ENCODE measurements at places on chromosomes 12 and 14.

DNA sequence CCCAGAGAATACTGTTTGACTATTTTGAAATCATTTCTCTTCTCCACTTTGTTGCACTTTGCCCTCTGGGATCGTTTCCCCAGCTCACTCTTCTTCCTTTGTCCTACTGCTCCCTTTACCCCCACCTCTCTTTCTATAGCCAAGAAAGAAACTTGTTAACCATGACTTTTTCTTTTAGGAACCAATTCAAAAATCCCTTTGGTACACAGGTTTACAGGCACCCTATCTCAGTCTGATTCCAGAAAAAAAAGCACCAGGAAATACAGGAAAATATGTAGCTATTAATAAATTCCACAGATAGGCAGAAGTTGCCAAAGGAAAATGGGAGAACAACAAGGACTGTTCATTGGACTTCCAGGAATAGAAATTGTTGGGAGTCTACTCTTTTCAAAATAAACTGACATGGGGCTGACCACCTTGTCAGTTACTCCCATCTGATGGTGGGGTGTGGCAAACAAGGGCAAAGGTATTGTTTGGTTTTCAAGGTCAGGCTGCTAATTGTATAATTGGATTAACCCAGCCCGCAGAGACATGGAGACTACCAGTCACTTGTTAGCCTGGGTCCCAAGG is 82.4 kb downstream of the CRADD start:
- no peak for DNase-seq

DNA sequence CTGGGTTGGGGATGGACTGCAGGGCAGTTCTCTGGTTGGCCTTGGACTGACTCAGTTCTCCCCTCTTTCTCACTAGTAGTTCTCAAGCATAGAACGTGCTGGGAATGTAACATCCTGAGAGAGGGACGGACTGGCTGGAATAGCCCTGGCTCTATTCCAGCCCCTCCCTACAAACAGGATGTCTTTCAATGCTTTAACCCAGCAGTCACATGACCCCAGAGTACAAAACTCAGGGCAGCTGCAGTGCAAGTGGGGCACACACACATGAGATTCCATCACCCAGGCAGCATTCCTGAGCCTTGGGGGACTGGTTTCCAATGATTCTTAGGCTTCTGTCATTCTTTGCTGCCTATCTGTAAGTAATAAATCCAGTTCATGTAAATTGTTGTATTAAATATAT is 1.6 kb upstream of the ACOT6 start:
- DNase-seq, result peak; percentile 20

DNA sequence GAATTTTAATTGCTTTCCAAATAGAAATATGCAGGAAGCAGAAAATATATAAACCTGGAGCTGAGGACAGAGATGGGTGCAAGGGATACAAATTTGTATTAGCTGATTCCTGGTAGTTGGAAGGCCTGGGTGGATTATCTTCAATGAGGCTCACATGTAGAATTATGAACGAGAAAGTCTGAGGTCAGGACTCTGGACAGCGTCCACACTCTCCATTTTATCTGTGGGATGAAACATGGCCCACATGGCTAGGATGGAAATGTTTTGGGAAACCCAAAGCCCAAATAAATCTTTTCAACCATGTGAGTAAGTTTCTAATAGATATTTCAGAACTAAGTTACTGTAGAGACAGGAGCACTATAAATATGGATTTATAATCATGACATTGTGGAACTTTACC is 256.1 kb downstream of the APAF1 start:
- peak; percentile 31 for DNase-seq

- no peak for DNase-seq
These were observed 30.3 kb upstream of the ADIPOR2 start for GRCh38 chr12:1660304-1661187.

DNA sequence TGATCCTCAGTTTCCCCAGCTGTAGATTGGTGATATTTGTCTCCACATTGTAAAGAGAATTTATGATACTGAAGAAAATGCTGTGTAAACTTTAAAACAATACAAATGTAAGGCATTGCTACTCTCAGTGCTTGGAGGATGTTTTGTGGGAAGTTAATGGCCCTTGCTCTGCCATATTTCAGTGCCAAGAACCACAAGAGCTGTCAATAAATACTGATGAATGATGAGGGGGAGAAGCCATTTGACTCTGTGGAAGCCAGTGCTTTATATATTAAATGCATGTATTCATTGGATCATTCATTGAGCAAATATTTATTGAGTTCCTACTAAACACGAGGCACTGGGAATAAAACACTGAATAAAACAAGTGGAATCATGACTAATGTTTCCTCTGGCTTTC is 30.8 kb downstream of the CACNA1C start:
- no peak for DNase-seq

DNA sequence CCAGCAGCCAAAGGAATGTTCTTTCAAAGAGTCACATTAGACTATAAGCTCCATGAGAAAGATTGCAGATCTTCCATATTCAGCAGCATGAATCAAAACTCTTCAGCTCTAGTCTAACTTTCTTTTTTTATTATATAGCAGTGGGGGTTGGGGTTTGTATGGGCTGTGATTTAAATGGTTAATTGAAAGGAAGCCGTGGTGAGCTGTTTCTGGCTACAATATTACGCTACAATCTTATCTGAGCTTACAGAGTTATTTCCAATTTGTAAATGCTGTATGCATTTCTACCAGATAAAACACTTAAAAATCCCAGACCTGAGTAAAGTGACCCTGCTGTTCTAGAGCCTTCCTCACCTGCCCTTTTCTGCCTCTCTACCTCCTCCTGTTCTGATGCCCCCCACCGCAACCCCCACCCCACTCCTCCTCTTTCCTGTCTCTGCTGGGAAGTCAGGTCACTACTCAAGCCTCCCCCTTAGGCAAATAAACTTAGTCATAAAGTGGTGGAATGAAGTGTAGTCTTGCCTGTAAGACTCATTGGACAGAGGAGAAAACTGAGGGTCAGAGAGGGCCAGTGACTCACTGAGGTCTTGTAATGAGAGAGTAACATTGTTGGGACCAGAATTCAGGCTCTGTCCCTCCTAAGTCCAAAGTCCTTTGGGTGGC is 1089.5 kb downstream of the BCL11B start:
- DNase-seq, result no peak

DNA sequence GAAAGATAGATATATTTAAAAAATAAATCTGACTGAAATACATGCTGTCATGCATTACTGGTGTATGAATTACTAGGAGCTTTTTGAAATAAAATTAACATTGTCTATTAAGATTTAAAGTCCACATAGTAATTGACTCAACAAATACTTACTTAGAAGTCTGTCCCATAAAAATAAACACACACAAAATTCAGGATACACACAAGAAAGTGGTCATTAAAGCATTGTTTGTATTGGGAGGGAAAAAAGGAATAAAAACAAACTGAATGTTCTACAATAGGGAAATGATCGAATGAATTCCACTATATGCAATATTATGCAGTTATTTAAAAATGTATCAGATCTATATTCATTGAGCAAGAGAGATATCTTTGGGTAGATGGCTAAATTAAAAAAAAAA is 118.9 kb downstream of the SLC38A1 start:
- no peak for DNase-seq

- DNase-seq, result no peak
These were observed 86.9 kb downstream of the BCAT1 start for GRCh38 chr12:24861766-24862540.

DNA sequence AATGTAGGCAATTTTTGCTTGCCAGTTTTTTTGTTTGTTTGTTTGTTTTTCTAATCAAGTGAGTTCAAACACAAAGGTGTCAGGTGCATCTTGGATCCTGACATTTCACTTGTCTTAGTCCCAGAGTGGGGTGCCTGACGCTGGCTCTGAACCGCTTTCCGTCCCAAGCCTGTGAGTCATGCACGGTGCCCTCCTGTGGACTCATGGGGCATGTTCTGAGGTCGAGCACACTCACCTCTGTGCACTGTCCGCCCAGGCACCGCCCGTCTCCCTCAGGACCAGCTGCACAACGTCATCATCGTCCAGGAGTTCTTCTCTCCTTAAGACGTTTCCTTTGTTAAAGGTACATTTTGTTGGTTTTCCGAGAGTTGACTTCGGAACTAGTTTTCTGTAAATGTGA is 98.2 kb downstream of the GLT1D1 start:
- DNase-seq, result no peak

GRCh38 chr14:70622111-70622712 is 19.5 kb upstream of the TTC9 start:
- peak; percentile 76 for DNase-seq

DNA sequence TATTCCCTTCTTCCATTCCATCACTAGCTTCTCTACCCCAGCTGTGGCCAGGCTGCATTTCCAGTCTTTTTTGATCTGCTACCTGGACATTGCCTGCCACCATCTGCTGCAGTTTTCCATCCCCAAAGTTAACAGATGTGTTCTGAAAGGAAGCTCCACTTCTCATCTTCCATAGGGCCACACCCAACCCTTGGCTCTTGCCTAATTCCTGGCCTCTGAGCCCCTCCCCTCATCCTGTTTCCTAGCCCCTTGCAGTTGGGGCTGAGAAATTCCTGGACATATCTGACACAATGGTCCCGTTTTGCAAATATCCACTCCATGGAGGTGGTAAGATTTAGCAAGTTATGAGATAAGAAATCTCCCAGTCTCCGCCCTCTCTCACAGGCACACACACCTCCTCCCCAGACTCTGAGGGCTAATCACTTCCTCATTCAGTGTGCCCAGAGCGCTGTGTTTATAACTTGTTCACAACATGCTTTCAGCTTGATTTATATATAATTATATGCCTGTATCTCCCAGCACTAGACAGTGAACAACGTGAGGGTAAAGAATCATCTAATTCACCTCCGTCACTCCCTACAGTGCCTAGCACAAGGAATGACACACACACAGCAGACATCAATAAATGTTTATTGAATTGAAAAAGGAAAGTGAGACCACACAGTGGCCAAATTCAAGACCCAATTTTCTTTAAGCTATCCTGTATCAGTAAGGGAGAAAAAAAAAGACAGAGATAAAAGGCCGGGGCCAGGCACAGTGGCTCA is 13.4 kb downstream of the SMUG1 start:
- no peak for DNase-seq

GRCh38 chr14:57038689-57039088 is 228.4 kb upstream of the OTX2 start:
- DNase-seq, result no peak

- no peak for DNase-seq
These were observed 8.7 kb downstream of the SYNE3 start for GRCh38 chr14:95507701-95508103.

GRCh38 chr14:69055999-69056788 is 77.1 kb upstream of the ACTN1 start:
- DNase-seq, result peak; percentile 74

GRCh38 chr14:103560691-103561090 is 1.8 kb downstream of the BAG5 start:
- no peak for DNase-seq

GRCh38 chr12:25839470-25839869 is 119.0 kb upstream of the RASSF8 start:
- no peak for DNase-seq

DNA sequence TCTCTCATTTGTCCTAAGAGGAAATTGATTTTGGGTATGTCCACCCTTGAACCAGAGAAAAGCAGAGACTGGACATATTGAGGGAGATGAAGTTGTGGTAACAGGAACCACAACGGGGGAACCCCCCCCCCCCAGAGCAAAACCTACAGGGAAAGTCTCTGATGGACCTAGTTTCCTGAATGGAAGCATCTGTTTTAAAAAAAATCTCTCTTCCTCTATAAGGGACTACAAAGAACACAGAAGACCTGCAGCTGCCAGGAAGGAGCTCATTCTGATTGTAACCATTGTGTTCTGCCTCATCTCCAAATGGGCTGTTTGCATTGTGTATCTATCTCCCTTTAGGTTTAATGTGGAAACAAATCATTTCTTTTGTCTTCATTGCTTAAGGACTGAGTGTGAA is 13.4 kb downstream of the C1S start:
- no peak for DNase-seq

Data from iPS-NIHi11 (cell line).